Activated T-cell treated with anti-CD3 and anti-CD28 coated beads, Interleukin-2, amount 50 U/mL, for 72 hours (primary cell): ENCODE measurements at places on chromosomes 1 and 21.

DNA sequence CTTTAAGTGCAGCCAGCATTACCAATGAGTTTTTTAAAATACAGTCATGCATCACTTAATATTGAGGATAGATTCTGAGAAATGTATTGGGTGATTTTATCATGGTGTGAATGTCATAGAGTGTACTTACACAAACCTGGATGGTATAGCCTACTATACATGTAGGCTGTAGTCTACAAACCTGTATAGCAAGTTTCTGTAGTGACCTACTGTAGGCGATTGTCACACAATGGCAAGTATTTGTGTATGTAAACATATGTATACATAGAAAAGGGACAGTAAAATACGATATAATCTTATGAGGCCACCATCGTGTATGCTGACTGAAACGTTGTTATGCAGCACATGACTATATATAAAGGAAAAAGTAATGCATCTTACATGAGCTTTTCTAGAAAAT is 48.2 kb downstream of the RPE65 start:
- no peak for DNase-seq

DNA sequence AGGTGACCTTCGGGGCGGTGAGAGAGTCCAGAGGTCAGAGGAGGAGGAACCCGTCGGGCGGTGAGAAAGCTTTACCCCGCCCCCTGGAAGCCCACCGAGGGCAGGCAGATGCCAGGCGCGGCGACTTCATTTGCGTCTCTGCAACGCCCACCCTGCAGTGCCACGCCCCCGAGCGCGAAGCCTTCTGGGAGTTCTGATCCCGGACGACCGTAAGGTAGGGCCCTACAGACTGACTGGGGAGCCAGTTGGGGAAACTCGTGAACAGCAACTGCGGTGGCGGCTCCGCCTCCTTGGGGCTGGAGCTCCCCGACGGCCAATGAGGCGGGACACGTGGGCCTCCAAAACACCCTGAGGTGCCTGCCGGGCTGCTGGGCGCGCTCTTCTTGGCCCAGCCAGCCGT is 46.0 kb upstream of the EDARADD start:
- no peak for DNase-seq

DNA sequence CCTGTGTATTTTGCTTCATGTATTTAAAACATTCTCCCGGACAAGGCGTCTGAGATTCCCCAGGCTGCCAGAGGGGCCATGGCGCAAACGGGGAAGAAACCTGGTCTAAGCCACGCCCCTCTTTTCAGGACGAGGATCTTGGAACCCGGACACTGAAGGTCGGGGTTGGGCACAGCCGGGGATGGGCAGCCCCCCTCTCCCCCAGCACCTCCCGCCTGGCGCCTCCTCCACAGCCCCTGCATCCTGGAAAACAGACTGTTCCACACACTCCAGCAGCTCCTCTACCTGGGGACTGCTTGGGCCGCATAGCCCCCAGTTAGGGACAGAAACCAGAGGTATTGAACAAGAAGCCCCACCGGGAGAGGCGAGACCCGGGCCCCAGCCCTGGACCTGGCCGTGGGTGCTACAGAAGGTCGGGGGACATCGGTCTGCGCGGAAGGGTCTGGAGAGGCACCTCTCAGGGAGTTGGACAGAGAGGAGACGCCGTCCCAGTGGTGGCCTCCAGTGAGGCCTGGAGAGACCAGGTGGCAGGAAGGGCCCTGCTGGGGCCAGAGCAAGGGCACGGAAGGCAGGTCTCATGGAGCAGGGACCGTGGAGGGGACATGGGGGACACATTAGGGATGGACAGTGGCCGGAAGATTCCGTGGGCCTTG is 5.4 kb downstream of the TP73 start:
- no peak for DNase-seq

GRCh38 chr1:234722904-234723720 is 113.1 kb upstream of the IRF2BP2 start:
- DNase-seq: peak; percentile 71

- no peak for DNase-seq
These were observed 40.3 kb downstream of the PLEKHA6 start for GRCh38 chr1:204319462-204319861.

DNA sequence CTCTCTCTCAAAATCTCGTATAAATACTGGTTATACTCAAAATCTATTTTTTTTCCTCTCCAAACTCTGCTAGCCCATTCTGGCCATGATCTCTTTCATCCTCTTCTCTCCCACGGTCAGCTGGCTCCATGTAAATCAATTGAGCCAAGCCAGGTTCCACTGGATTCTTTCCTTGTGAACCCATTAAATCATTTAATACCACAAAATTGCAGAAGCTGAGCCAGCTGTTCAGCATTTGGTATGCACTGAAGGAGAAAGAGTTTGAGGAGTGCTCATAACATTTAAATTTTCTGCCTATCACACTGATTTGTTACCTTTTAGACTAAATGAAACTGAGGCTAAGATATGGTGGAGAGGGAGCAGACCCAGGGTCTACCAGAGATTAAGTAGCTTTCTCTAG is 29.1 kb upstream of the TADA1 start:
- no peak for DNase-seq

- peak; percentile 45 for DNase-seq
These were observed 25.1 kb downstream of the WDR64 start for GRCh38 chr1:241677201-241677600.

DNA sequence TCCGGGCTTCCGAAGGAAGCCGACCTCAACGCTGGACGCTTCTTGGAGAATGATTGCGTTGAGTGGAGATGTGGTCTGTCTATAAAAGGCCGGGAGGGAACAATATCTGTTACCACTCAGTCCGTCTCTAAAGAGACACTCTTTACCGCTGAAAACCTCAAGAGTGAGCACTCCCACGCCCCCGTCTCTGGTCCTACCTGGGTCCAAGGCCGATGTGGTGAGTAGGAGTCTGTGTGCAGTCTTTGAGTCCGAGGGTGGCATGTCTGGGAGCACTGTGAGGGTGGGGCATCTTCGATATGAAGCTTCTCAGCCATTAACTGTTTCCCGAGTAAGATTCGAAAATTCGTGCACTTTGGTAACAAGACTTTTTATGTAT is 576 bp downstream of the ZFP69 start:
- DNase-seq: peak; percentile 21

DNA sequence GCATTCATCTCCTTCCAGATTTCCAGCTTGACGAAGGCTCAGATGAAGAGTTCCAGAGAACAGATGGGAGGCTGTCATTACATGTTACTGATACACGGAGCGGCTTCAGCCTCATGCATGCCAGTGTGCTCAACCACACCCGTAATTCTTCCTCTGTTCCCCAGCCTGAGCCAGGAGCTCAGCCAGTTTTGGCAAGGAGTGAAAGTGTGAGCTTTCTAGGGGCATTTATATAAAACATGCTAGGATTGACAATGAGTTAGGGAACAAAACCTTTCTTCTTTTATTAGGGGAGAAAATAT is 290.4 kb upstream of the PLXNA2 start:
- DNase-seq: no peak

GRCh38 chr1:167548059-167548932 is 5.3 kb downstream of the CREG1 start:
- DNase-seq: no peak

GRCh38 chr21:20789729-20790500 is 208.3 kb upstream of the NCAM2 start:
- no peak for DNase-seq

DNA sequence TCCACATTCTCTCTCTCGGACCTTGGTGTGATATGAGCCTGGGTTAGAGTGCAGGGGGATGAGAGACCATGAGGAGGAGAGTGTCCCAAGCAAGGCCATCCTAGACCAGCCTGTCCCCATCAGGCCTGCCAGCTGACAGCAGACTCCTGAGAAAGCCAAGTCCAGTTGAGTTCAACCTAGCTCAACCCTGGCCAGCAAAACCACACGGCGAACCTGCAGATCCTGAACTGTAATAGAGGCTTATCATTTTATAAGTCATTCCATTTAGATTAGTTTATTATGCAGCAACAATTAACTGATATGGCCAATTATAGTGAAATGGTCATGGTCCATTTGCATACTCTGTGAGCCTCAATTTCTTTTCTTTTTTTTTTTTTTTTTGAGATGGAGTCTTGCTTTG is 36.4 kb upstream of the ARHGEF10L start:
- no peak for DNase-seq

DNA sequence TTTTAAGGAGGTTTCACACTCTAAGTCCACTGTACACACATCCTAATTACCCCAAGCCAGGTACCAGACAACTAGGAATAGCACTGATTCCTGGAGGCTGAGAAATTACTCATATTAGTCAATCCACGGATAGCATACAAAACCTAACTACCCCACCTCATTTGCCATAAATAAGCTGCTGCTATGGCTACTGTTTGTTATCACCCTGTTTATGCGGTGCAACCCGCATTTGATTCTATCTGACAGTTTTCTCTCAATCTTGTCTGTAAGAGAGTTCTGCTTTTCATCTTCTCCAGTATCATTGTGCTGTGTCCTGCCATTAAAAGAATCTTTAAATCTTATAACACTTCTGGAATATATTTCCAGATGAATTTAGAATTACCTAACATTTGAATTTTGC is 1496.5 kb downstream of the PLA2G4A start:
- DNase-seq: no peak

DNA sequence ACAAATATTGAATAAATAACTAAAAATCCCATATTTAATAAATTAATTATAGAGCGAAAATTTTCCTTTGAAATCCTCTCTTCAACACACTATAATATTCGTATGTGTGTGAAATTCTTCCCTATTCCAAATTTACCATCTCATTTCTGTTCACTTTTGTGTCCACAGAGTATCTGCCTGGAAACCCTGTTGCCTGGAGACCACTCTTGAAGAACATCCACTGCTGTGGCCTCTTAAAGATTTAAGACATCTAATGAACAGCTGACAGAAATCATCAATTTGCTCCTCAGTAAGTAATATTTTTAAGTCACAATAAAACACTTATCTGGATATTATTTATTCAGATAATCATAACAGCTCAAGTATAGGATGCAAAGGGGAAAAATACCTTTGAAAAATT is 69.7 kb downstream of the CYYR1 start:
- no peak for DNase-seq

GRCh38 chr1:155250633-155251449 is 4.4 kb downstream of the ENTREP3 start:
- peak; percentile 99 for DNase-seq
